ENCODE measurements at places on chromosomes 5 and 9.
A peak's percentile ranks its signal among the peaks of the same experiment; 100 is the strongest.

- no peak for DNase-seq
Measured at GRCh38 chr9:113521693-113522255, 58.2 kb downstream of the RGS3 start.

- no peak for DNase-seq
Measured at GRCh38 chr5:146662229-146662628, 146.2 kb upstream of the GPR151 start.

DNA sequence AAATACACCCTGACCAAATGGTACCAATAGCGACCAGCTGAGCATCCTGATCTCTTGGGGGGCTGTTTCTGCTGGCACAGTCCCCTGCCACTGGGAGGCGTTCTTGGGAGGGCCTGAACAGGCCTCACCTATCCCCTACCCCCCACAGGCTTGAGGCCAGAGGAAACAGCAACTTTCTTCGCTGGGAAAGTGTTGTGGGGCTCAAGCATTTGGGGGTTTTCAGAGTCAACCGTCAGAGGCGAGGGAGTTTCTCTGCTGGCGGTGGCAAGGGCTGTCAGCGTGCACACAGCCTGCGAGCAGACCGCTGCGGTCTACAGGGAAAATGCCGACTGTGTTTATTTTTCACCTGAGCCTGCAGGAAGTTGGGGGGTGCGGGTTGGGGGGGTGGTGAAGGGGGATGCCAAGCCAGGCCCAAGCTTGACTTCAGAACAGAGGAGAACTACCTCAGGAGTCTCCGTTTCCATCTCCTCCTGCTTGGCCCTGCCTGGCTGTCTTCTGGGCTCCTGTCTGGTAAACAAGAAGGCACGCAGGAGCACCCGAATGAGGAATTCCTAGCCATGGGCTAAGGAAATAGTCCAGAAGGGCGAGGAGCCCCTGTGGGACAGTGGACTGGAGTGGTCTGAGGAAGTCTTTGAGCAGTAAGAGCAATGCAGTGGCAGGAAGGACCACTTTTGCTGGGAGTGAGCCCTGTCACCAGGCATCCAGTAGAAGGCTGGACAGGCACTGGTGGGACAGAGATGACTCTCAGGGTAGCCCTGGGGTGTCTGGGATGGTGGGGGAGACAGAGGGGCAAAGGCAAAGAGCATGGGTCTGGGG, 18.1 kb downstream of the TCF7 start:
- no peak for DNase-seq

DNA sequence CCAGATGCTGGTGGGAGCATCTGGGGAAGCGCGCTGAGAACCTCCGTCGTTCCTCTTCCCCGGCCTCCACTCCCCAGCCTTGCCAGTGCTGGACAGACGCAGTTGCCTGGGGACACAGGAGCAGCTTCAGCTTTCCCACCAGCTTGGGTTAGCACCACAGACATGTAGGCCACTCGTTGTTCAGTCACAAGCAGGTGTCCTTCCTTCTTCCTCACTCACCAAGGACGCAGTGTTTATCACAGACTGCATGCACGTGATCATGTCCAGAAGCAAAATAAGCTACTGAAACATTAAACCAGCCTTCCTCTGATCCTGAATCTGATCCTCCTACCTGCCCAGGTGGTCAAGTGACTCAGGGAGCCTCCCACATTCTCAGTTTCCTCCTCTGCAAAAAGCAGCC, 232.9 kb downstream of the SYK start:
- peak; percentile 23 for DNase-seq

DNA sequence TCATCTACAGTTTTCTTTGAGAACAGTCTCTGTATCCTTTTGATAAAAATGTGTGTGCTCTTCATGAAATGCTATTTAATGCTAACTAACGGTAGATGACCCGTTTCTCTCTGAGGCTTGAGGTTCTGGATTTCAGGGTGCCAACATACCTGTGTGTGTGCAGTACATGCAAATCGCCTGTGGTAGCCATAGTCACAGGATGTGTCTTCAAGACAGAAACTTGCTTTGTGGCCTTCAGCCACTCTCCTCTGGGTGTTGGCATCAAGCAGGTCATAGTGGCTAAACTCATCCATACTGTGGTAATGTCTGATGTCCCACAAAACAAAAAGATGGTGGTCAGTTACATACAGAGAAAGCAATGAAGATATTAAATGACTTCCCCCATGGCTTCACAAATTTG, 4.2 kb downstream of the LOX start:
- no peak for DNase-seq

DNA sequence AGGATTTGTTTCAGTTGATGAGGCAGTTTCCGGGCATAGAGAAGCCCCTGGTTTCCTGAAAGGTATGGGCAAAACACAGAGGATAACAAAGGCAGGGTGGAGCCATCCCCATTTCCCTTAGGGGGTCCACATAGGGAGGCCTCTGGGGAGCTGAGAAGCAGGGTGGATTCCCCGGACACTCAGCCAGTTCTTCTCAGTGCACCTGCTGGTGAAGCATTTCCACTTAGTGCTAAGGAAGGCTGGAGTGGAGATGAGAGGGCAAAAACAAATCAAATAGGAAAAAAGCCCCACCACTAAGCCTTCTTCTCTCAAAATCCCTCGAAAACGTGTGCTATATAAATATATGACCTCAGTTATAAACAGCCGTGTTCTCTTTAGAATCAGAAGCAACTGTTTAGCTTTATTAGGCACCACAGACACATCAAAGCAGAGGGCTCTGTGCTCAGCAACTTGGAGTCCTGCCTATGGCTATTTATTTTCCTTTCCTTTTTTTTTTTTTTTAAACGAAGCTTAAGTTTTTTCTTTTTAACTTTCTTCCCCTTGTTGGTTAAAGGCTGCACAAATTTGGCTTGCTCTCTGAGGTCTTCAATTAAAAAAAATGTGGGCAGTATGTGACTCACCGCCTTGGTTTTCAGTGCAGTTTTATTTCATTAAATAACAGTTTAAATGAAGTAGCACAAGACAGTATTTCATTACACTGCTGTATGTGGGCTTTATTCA, 67.7 kb downstream of the PRDM6 start:
- no peak for DNase-seq

DNA sequence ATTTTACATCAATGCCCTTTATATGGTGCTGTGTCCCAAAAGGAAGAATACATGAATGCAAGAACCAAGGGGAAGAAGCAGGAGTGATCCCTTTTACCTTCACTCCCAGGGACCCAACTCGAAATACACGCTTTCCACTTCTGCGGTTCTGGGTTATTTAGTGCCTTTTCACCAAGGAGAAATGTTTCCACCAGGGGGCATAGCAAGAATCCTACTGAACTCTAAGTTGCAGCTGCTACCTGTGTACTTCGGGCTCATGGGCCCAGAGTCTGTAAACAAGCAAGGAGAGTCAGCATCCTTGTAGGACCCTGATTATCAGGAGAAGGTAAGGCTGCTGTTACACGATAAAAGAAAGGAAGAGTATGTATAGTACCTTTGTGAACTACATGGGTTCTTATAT, 45.7 kb downstream of the DPYSL3 start:
- no peak for DNase-seq

DNA sequence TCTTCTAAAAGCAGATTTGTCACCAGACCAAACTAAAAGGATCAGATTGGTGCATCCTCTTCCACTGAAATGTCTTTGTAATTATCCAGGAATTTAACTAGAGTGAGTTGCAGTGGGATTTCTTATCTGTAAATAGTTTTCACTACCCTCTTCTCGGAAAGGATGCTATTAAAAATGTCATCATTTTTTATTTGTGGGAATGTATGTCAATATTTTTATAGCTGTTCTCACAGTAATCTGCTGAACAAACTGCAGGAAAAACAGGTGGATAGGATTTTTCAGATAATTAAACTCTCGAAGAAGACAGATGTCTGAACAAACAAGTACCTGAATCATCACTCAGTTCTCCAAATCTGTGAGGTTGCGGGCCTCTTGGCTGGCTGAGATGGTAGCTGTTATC, 62.7 kb downstream of the RAB14 start:
- DNase-seq: no peak

DNA sequence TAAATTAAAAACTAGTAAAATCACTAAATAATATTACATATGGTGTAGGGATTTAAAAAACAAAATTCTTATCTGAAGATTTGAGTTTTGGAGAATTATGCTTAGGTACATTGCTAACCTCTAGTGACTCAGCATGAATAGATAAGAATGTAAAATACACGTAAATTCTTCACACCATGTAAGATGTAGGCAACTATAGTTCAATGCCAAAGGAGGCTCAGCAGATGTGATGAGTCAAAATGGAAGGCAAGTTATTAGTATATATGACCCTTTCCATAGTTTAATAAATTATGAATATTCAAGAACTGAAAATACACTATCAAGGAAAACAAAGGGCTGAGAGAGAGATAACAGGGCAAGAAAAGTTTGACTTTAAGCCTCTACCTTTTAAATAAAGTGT, 79.0 kb downstream of the MRPS30 start:
- no peak for DNase-seq

DNA sequence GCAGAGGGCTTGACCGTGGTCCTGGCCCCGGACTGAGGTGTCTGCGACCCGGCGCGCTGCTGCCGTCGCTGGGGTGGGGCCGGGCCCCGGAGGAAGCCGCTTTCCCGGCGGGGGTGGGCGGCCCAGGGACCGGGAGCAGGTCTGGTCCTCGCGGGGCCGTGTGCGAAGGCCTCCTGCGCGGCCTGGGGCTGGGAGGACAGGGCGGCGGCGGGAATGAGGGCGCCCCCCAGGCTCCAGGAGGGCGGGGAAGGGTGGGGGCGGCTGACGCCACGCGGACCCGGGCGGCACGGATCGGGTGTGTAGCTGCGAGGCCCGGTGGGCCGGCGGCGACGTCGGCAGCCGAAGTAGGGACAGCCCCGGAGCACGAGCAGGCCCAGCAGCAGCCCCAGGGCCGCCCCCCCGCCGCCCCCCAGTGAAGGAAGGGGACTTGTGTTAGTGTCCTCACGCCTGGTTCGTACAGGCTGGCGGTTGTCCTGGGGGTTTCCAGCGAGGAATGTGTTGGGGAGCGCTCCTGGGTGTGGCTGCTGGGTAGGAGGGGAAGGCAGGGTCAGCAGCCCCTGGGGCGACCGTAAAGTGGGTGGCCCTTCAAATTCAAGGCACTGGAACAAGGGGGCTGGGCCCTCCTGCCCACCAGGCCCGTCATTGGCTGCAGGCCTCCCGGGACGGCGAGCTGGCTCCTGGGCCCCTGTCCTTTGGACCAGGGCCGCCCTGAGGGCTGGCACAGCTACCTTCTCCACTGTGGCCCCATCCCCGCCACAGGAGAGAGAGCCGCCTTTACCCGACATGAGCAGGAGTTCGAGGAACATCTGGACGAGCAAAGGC, 597 bp upstream of the TMEM250 start:
- no peak for DNase-seq

- DNase-seq: no peak
Measured at GRCh38 chr9:38727497-38728001, 7.6 kb upstream of the FAM240B start.

- no peak for DNase-seq
Measured at GRCh38 chr9:16521868-16522411, 348.5 kb downstream of the BNC2 start.

DNA sequence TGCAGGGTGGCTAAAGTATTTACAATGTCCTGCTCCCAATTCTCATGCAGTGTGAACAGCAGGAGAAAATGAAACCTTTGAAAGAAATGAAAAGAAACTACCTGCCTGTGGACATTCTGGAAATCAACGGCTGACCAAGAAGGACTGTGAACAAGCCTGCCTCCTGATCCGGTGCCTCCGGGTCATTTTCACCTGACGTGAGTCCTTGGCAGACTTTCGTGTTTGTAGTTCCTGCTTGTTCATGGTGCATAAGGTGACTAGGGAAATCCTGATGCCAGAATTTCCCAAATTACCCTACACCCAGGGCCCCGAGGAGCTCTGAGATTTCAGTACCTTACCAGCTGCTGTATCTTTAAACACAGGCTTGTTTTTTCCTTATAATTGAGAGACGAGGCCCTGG, 317.5 kb downstream of the TLE1 start:
- no peak for DNase-seq

DNA sequence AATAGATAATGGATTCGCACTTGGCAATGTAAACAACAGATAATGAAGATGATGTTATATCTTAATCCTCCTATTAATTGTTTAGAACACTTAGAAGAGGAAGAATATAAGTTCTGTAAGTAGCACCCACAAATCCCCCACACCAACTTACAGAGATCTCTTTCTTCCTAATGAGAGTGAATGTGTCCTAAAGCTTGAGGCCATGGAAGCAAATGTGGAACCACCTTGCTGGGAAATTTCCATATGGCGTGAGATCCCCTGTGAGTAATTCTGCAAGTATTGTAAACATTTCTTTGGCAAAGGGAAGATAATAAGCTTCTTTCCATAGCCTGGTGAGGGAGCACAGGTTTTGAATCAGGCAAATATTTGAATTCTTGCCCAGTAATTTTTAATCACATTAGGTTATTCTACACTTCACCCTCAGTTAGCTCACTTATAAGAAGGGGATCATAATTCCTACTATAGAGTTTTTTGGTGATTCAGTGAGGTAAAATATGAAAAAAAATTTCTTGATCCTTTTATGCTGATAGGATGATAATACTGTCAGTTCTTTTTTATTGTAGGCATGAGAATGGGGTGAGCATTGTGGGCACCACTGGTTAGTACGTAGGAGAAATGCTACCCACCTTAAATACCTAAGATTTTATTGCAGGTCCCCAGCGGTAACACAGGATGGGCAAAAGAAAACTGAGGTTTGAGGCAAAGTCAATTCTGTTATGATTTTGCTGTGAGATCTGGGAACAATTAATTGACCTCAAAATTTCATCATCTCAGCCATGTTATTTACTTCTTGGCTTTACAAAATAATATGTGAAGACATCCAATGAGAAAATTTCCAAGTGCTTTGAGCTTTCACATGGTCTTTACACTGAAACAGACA, 574.8 kb downstream of the PSAT1 start:
- no peak for DNase-seq

DNA sequence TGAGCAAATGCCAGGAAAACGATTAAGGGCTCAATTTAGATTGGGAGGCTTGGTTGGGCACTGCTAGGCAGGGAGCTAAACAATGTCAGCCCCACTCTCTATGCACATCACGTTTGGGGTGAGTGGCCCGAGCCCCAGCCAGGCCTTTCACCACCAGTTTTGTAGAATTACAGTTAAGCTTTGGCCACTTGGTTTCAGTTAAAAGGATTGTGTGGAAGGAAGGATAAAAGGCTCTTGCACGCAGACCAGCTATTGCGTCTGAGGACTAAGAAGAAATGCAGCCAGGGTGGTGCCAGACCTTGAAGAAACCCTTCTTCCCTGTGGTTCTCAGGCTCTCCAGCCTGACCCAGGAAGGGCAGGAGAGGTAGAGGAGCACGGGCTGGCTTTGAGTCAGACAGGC, 125.3 kb upstream of the SLC44A1 start:
- no peak for DNase-seq

- DNase-seq: no peak
Measured at GRCh38 chr5:148491015-148491792, 107.4 kb downstream of the FBXO38 start.

DNA sequence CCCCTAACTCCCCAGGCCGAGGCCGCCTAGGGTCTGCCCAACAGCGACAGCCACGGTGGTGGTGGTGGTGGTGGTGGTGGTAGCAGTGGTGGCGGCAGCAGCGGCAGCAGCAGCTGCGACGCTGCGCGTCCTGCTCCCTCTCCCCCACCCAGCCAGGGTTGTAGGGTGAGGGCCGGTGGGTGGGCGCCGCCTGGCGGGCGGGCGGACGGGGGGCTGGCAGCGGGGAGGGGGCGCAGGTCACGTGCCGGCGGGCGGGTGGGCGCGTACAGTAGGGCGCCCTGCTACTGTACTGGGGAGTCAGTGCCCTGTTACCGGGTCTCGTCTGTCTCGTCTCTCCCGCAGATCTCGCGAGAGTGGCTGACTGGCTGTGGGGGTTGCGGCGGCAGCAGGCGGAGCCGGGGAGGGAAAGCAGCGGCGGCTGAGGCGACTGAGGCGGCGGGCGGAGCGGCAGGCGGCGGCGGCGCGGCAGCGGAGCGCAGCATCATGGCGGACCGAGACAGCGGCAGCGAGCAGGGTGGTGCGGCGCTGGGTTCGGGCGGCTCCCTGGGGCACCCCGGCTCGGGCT, at the start of gene PURA:
Gene PURA, plus strand, starts transcription at position 411 of the 565 bp plus-strand sequence. Its CDS starts 73 bp downstream, at position 484.
- peak; percentile 80 for DNase-seq

Measured in NCI-H510A (cell line).